Stimulated activated CD4-positive, alpha-beta T cell treated with anti-CD3 and anti-CD28 coated beads, Interleukin-4, amount 100 ng/mL, for 4 hours (primary cell): ENCODE measurements at places on chromosomes 7 and 10.

DNA sequence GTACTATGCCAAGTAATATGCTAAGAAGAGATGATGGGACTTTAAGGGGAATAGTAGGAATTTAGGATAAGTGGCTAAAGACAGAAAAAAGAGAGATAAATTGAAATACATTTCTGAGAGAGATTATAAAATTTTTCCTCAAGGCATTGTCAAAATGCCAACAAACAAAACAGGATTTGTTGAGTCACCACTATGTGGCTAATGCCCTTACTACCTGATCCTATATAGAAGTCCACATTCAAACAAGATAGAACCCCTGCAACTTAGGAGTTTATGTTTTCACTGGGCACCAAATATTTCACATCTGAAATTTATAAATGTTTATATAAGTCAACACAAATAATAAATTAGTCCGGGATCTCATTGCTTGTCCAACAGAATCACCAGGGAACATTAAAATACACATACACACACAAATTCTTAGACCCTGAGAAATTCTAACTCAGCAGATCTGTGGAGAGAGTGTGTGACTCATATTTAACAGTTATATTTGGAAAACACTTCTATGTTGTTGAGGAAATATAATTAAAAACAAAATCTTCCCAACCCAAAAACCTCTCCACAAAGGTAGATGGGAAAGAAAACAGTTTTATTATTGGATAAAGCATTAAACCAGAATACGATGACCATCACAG, 154.3 kb downstream of the PPP1R3A start:
- no peak for DNase-seq

GRCh38 chr7:5549096-5549763, 125.6 kb upstream of the TNRC18 start:
- DNase-seq: no peak

- DNase-seq: no peak
Measured at GRCh38 chr7:25926891-25927625, 224.9 kb upstream of the NFE2L3 start.

- DNase-seq: no peak
Measured at GRCh38 chr7:12481722-12482121, 78.1 kb upstream of the VWDE start.

DNA sequence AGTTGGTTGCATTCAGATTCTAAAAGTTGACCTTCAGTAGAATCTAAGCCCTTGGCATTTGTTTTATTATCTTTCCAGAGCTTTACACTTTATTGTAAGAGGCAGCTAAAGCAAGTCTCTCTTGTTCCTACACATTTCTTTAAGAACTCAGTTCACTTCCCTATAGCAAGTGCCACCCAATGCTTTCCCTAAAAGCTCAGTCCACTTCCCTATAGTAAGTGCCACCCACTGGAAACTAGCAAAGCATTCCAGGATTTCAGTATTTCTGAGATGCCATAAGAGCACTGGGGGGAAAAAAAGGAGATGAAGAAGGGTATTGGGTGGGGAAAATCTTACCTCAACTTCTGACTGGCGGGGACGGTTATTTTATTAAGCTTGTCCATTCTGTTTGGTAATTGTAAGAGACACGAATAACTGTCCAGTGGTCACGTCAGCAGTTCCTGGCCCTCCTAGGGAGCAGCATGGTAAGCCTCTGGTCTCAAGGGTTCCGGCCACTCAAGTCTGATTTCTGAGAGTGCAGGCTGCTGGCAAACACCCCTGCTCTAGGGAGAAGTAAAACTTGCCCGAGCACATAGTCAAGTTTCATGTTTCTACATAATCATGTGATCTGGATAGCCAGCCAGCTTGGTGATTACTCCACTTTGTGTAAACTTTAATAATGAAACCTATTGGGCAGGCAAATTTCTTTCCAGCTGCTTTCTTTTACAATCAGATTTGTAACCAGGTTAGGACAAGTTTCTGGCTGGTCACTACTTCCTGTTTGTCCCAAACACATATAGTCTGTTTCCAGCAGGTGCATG, at the start of gene BLNK:
Gene BLNK, minus strand, starts transcription at position 554 of the 800 bp plus-strand sequence. Its CDS starts 171 bp downstream, at position 383.
- no peak for DNase-seq

DNA sequence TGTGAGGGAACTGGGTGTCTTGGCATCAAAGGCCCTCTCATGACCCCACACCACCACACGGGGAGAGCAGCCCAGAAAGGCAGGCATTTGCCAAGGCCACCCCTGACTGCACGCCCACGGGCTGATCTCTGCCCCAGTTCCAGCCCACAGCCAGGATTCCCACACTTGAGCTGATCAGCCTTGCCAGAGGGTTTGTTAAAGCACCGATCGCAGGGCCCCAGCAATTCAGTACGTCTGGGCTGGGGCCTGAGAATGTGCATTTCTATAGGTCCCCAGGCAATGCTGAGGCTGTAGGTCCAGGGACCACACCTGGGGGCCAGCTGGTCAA, 103.9 kb downstream of the TNS3 start:
- no peak for DNase-seq

DNA sequence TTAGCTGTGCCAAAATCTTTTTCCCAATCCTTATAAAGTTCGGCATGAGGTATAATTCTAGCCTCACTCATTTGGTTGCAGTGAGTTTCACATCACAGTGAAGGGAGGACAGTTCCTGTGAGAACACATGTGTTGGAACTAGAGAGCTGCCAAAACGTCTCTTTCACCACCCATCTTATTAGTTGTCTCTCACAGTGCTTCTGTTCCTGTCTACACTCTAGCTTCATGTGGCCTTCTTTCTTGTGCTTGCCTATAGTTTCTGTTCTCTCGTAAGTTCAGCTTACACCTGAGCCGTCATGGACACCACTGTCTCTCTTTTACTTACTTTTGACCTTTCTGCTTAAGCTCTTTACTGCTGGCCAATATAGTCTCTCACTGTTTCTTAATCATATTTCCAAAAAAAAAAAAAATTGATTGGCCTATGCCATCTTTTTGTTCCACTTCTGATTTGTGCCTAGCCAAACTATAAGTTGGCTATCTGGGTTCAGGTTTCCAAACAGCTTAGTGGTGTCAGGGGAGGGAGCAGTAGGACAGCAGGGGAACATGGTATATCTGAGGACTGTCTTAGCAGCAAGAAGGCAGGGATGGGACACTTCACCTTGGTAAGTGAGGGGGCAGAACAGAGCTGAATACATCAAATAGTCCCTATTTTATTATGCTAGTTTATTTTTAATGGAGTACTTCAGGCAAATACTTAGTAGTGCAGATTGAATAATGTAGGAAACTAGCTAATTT, 38.0 kb downstream of the ZNRF2 start:
- no peak for DNase-seq

- no peak for DNase-seq
Measured at GRCh38 chr7:157782041-157782440, 445.2 kb downstream of the DNAJB6 start.

DNA sequence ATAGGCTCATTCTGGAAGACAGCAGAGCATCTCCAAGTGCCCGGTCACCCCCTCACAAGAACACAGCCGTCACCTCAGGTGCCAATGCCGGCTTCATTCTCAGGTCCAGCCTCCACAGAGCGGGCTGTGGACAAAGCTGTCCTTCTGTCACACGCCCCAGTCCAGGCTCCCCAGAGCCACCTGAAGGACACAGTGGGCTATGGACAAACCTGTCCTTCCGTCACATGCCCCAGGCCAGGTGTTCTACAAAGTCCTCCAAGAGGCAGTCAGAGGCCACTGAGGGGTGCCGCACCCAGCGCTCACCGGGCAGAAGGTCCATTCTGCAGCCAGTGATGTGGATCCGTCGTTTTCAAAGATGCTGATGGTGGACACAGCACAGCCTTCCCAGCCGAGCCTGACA, 173.2 kb upstream of the PPP2R2D start:
- no peak for DNase-seq

- DNase-seq: no peak
Measured at GRCh38 chr10:132520177-132520811, 17.3 kb upstream of the INPP5A start.

DNA sequence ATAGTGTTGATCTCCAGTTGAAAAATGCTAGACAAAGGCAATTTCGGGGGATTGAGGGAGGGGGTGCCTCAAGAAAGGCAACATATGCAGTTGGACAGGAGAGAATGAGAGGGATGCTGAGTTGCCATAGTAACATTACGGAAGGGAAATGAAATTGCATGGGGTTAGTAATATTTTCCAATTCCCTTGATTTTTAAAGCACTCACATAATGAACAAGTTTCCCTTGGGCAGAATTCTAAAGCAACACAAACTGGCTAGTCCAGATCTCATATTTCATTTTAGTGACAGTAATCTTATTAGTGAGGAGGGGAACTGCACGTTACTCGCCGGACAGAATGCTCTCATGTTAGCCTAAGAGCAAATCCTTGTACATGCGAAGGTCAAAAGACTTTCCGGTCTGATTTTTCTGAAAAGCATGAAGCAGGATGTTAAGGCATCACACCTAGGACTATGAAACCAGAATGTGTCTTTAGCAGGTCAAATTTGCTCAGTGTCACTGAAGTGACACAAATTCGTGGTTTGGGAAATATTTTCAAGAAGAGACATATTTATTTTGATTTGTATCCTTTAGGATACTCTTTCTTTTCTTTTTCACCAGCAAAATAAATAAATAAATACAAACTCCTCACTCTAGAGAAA, 165.5 kb downstream of the ANK3 start:
- no peak for DNase-seq

DNA sequence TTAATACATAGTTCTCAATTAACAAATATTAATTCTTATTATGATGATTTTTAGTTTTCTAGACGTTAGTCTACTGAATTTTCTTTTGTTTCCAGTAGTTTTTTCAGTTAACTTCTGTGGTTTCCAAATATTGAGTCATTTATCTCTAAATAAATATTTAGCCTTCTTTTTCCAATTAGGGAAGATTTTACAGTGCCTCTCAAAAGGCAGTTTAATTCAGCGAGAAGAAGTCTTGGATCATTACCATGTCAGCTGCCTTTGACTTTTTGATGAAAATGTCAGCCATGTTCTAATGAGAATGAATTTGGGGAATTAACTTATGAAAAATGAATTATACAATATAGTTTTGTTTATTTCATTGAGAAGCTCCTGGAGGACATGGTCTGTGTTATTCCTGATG, 90.0 kb downstream of the CDK14 start:
- no peak for DNase-seq

GRCh38 chr7:114923403-114923713, 1.5 kb downstream of the MDFIC start:
- DNase-seq: no peak

DNA sequence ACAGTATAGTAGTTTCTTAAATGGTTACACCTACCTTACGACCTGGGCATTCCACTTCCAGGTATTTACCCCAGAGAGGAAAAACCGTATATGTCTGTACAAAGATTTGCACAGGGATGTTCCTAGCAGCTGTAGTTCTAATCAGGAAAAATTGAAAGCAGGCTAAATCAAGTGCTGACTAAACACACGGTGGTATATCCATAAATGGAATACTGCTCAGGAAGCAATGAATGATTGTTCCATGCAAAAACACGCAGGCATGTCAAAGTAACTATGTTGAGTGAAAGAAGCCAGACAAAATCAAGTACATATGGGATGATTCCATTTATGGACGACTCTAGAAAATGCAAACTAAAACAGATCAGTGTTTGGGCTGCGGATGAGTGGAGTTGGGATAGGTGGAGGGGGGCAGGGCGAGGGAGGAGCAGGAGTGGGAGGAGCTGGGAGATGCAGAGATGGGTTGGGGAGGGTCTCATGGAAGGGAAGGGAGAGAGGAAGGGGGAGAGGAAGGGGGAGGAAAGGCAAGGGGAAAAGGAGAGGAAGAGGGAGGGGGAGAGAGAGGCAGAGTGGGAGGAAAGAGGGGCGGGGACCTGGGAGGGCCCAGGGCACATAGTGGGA, 484 bp upstream of the MSRB2 start:
- no peak for DNase-seq

- DNase-seq: no peak
Measured at GRCh38 chr7:23415198-23415597, 55.1 kb downstream of the IGF2BP3 start.

GRCh38 chr7:98555403-98555802, 61.7 kb upstream of the NPTX2 start:
- no peak for DNase-seq

DNA sequence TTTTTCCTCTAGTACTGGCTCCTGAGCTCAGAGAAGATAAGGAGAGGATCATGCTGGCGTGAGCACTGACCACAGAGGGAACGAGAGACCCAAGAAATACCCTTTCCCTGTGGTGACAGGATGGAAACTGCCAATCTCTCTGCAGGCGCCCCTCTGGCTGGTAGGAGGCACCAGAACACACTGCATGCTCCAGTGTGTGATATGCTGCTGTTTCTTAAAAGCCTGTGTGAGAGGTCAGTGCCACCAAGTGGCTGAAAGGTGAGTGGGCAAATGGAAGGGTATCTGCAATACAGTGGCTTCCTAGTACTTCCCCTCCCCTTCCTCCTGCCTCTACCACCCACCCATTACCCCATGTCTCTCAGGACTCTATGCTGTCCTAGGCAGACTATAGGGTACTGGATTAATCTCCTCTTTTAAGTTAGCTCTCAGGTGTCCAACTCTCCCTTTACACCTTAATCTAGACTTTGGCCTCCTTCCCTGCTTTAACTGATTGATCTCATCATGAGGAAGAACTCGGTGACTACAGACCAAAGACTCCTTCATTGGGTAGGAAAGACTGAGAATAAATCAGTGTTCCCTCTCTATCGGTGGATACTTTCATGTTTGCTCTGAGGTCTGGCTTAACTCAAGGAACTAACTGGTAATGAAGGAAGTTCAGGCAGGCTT, 283.6 kb downstream of the ADRA2A start:
- DNase-seq: no peak

DNA sequence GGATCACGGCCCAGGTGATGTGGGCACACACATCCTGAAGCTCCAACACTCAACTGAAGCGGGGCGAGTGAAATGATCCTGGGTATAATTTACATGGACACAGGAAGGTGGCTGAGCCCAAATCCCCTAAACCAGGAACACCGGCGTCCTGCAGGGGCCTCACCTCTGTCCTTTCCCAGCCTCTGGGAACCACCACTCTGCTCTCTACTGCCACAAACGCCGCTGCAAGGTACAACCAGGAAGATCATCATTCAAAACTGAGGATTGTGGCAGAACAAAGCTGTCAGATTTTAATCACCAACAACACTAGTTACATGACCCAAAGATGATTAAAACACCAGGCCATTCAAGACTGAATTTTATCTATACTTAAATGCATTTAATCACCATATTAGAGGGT, 104.0 kb downstream of the DIP2C start:
- DNase-seq: no peak

DNA sequence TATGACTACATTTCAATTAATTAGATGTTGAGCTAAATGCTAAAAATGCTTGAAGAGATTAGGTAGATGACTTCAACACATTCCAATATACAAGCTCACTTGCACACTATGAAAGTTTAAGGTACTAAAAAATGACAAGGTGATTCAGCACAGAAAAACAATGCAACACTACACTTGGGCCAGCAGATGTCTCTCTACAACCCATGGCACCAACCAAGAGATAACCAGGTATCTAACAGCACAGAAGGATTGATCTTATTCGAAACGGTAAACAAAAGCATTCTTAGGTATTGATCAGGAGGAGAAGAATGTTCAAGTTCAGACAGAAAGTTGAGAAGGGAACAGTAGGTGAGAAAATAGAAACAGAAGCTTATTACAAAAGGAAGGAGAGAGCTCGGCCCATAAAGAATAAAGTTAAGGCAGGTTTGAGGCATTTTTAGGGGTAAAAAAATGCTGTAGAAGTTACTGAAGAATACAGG, 248.2 kb upstream of the KLF14 start:
- DNase-seq: no peak
